ENCODE measurements at places on chromosomes 12 and 14.

DNA sequence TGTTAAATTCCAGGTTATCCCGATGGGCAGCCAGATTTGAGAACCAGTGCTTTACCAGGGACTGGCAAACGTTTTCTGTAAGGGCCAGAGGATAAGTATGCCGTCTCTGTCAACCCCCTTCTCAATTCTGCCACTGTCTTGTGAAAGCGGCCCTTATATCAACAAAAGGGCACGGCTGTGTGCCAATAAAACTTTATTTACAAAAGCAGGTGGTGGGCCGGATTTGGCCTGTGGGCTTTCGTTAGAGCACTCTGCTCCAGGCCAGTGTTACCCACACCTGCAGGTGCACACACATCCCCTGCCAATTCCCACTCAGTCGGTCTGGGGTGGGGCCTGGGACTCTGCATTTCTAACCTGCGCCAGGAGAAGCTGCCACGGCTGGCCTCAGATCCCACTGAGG lies 111.2 kb downstream of the RFLNA start:
- no peak for DNase-seq

GRCh38 chr14:98433436-98433835 lies 838.6 kb downstream of the BCL11B start:
- DNase-seq, result no peak

- DNase-seq, result peak; percentile 4
These were observed 239.1 kb downstream of the SSPN start for GRCh38 chr12:26434299-26435068.

DNA sequence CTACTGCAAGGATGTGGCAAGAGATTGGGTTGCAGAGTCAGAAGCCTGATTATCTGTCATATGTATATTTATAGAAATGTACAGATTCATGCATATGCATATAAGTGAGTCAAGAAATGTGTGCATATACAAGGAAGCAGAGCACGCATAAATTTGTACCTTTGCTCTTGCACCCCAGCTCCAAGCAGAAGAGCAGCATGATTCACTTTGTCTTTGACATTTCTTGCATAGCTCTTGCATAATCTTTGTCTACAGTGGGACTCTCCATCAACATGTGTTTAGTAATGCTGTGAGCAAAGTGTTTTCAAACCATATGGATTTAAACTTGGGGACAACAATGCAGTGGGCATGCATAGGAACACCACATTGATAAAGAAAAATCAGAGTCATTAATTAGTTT lies 330.7 kb upstream of the DCN start:
- DNase-seq, result no peak

DNA sequence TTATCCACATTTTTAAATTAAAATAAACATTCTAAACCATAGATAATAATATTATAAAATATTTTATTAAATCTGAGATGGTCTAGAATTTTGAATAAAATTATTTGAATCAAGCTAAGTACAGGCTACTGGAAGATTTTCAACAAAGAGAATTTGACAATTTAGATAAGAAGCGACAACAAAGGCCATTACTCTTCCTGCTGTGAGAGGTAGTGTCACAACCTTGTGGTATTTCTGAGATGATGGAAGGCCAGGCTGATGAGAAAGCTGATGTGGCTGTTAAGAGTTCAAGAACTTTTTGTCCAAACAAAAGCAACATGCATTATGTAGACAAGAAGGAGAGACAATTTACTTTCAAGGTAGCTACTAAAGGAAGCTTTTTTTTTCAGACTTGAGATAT lies 43.7 kb upstream of the CNTN1 start:
- DNase-seq, result no peak

DNA sequence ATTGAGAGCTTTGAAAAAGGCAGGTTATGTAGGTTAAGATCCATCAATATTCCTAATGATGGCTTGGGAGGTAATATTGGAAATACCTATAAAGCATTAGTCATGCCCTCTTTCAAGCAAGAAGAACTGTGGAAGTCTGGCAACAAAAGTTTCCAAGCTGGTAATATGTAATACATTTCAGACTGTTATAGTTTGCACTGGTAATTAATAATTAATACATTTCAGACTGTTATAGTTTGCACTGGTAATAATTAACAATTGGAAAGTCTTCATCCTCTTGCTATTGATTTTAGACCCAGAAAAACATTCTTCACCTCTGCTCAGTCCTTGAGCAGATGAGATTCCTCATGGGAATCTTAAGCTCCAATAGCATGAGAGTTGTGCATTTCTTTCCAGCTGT lies 29.0 kb upstream of the WDR89 start:
- DNase-seq, result no peak

- DNase-seq, result no peak
These were observed 94.0 kb downstream of the BCAT1 start for GRCh38 chr12:24854908-24855307.

GRCh38 chr12:6620137-6620884 lies 13.1 kb upstream of the CHD4 start:
- peak; percentile 62 for DNase-seq

DNA sequence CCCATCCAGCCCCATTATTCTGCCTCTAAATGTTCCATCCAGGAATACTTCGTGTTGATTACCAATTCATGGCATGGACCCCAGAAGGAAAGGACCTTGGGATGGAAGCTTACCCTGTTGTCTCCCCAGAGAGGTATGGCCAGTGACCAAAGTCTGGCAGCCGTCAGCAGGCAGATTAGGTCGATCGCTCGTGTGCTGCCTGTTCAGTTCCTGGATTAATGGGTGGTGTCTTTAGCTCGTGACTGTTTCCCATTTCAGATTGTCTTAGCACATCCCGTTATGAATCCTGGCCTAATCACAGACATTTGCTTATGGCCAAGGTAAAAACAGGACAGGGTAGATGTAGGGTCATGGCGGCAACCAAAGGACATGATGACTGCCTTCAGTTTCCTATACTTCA lies 122.9 kb upstream of the NTF3 start:
- DNase-seq, result no peak

DNA sequence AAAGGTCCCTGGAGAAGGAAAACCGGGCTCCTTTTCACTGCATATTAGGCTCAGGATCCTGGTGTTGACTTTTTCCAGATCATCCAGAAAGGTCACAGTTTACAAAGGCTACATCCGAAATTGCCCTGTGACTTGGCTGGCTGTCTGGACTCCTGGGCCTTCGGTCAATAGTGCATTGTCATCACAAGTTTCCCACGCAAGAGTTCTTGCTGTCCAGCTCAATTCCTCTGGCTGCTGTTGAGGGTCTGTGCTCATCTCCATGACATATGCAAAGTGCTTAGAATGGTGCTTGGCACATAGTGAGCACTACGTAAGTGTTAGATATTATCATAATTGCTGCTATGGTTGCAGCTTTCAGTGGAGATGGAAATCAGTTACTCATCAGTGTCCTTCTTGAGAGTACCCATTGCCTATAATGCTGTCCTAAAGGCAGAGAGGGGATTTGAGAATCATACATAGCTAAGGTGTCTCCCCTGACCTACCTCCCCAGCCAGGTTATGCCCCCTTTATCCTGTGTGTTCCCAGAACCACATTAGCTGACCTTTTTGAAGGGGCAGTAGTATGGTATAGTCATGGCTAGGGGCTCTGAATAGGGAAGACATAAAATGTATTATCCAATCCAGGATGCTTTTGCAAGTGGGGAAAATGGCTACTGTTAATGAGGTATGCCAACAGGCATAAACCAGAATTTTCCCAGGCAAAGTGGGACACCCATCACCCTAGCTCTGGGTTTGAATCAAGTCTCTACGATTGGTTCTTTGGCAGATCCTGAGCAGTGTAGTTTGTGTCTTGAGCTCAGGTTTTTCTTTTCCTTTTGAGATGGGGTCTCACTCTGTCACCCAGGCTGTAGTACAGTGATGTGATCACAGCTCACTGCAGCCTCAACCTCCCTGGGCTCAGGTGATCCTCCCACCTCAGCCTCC lies 132.0 kb upstream of the CCND2 start:
- no peak for DNase-seq

- DNase-seq, result no peak
These were observed 3.7 kb upstream of the METAP2 start for GRCh38 chr12:95470300-95470699.

- no peak for DNase-seq
These were observed 64.5 kb downstream of the DIP2B start for GRCh38 chr12:50569321-50569720.

GRCh38 chr12:20528208-20528607 lies 159.9 kb downstream of the PDE3A start:
- no peak for DNase-seq

- no peak for DNase-seq
These were observed 37.9 kb downstream of the PITPNM2 start for GRCh38 chr12:123113026-123113425.

Measured in CD4-positive, alpha-beta T cell treated with Interleukin-1 beta for 1 hour (primary cell).